Natural killer cell (primary cell): ENCODE measurements at places on chromosomes 11 and 22.

DNA sequence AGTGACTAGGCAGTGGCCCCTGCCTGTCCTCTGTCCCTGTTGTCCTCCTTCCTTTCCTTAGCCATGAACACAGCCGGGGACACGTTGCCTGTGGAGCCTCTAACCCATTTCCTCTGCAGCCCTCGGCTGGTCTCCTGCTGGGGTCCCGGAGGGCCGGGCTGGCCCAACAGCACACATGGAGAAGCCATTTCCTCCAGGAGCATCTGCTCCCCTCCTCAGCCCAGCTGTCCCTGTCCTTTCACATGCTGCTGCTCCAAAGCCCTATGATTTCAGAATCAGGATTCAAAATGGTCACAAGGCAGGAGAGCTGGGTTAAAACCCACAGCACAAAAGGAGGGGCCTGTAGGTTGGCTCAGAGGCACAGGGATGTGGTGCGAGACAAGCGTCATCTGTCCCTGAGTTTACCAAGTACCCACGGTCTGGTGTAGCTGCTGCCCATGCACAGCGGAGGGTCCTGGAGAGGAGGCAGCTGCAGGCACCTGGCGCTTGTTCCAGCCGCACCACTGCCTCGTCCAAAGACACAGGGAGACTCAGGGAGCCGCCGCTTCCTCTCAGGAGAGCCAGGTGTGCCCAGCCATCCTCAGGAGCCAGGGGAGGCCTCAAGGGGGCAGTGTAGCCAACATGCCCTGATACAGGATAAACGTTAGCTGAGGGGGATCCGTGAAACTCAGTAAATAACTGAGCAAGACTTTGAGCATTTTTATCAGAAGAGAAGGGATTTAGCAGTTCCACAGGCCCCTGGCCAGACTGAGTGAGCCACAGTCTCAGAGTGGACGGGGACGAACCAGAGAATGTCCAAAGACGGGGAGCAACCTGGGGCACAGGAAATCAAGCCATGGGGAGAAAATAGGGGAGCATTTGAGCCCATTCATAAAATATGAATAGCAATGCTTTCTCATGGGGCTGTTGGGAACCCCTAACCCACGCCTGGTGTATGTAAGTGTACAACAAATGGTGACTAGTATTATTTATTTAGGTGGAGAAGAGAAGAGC, 3.9 kb upstream of the VSIG10L2 start:
- DNase-seq: no peak

GRCh38 chr11:12287009-12287373, 90.4 kb upstream of the PARVA start:
- no peak for DNase-seq

GRCh38 chr11:66850235-66850587, 6.7 kb upstream of the LRFN4 start:
- DNase-seq: no peak

DNA sequence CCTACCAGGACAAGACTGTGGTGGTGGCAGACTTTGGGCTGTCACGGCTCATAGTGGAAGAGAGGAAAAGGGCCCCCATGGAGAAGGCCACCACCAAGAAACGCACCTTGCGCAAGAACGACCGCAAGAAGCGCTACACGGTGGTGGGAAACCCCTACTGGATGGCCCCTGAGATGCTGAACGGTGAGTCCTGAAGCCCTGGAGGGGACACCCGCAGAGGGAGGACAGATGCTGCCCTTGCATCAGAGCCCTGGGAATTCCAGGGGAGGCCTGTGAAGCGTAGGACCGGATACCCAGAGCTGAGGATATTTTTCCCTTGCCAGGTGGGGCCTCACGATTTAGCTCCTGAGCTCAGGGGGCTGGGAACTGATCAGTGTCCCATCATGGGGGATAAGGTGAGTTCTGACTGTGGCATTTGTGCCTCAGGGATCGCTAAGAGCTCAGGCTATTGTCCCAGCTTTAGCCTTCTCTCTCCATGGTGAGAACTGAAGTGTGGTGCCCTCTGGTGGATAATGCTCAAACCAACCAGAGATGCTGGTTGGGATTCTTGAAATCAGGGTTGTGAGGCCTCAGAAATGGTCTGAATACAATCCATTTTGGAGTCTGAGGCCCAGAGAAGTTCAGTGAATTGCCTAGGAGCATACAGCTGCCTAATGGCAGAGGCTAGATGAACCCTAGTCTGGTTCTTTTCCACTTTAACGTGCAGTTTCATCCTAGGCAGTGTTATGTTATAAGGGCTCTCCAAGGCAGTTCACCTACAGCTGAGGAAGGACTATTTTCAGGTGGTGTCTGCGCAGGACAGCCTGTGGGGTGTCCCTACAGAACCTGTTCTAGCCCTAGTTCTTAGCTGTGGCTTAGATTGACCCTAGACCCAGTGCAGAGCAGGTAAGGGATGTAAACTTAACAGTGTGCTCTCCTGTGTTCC, 19.5 kb downstream of the PIK3IP1 start:
- DNase-seq: no peak

- DNase-seq: no peak
Observed at GRCh38 chr11:123227763-123228495, 32.9 kb upstream of the CLMP start.
